ENCODE measurements at places on chromosomes 3 and 15.

- DNase-seq = no peak
- no peak overlapping the region for H3K27ac ChIP-seq
- H3K4me3 ChIP-seq = no peak overlapping the region
- no peaks in the 10 kb centered on the region for H3K27me3 ChIP-seq
- H3K36me3 ChIP-seq = no peaks in the 10 kb centered on the region
- H3K4me1 ChIP-seq = peaks cover 14% of the 10 kb centered on the region
Observed at GRCh38 chr3:89419647-89420241, 312.3 kb downstream of the EPHA3 start.

- no peaks in the 10 kb centered on the region for H3K27me3 ChIP-seq
- no peak overlapping the region for H3K27ac ChIP-seq
- peaks cover 35% of the 10 kb centered on the region for H3K4me1 ChIP-seq
- DNase-seq = no peak
- H3K4me3 ChIP-seq = no peak overlapping the region
Observed at GRCh38 chr3:107938143-107938542, 152.7 kb downstream of the CD47 start.

GRCh38 chr3:79902151-79902550 is 134.4 kb upstream of the ROBO1 start:
- H3K4me1 ChIP-seq = peaks cover 19% of the 10 kb centered on the region
- H3K36me3 ChIP-seq = no peaks in the 10 kb centered on the region
- H3K27me3 ChIP-seq = no peaks in the 10 kb centered on the region
- no peak overlapping the region for H3K4me3 ChIP-seq

GRCh38 chr15:55736756-55737155 is 6.2 kb downstream of the PRTG start:
- peak overlapping the region; percentile 1 for H3K4me3 ChIP-seq
- H3K27ac ChIP-seq = peak overlapping the region; percentile 88

DNA sequence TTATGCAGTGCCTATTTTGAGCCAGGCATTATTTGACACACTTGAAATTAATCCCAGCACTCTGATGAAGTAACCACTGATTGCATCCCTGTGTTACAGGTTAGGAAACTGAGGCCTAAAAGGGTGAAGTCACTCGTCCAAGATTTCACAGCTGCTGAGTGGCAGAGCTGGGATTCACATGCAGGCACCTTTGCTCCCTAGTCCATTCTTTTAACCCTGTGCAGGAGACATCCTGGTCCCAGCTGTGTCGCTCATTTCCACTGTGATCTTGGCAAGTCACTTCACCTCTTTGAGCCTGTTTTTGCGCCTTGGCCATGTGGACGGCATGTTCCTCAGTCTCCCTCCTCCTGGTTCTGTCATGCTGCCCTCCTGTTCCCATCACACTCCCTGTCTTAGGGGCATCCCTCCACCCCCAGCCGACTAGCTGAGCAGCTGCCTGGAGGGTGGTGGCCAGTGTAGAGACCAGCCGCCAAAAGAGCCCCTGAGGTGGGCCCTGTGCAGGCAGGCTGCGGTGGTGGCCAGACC is 70.6 kb downstream of the SMAD6 start:
- H3K27me3 ChIP-seq = no peaks in the 10 kb centered on the region
- H3K4me3 ChIP-seq = no peak overlapping the region
- peaks cover 85% of the 10 kb centered on the region for H3K4me1 ChIP-seq
- no peak for DNase-seq

- no peaks in the 10 kb centered on the region for H3K27me3 ChIP-seq
- DNase-seq = no peak
- no peaks in the 10 kb centered on the region for H3K4me1 ChIP-seq
- H3K4me3 ChIP-seq = no peak overlapping the region
- H3K36me3 ChIP-seq = no peaks in the 10 kb centered on the region
Observed at GRCh38 chr3:80213086-80213485, 445.3 kb upstream of the ROBO1 start.

DNA sequence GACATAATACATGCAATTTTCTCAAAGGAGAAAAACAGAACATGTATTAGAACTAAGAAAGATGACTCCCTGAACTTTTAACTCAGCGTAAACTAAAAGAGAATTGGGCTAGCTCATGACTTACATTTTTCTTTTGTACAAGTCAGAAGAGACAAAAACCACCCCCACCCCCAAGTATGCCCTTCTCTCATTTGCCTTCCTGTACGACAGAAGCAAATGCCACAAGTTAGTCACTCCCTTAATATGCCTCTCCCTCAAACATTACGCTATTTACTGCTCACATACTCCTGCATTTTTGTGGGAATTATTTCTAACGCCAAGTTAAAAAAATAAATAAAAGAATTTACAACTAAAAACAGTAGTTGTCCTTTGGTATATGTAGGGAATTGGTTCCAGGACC is 22.0 kb downstream of the CPEB1 start:
- H3K4me1 ChIP-seq = no peaks in the 10 kb centered on the region
- H3K27ac ChIP-seq = no peak overlapping the region
- peaks cover 27% of the 10 kb centered on the region for H3K27me3 ChIP-seq
- no peaks in the 10 kb centered on the region for H3K36me3 ChIP-seq

- H3K4me1 ChIP-seq = no peaks in the 10 kb centered on the region
- no peak overlapping the region for H3K27ac ChIP-seq
- no peak for DNase-seq
- no peaks in the 10 kb centered on the region for H3K36me3 ChIP-seq
- H3K4me3 ChIP-seq = no peak overlapping the region
- H3K27me3 ChIP-seq = no peaks in the 10 kb centered on the region
Observed at GRCh38 chr3:22777834-22778233, 425.3 kb upstream of the UBE2E2 start.

GRCh38 chr3:31124373-31124772 is 229.9 kb upstream of the GADL1 start:
- H3K4me1 ChIP-seq = peaks cover 13% of the 10 kb centered on the region
- H3K27me3 ChIP-seq = no peaks in the 10 kb centered on the region
- H3K36me3 ChIP-seq = peaks cover 7% of the 10 kb centered on the region

- no peak overlapping the region for H3K4me3 ChIP-seq
- H3K36me3 ChIP-seq = no peaks in the 10 kb centered on the region
- peaks cover 4% of the 10 kb centered on the region for H3K27me3 ChIP-seq
- H3K27ac ChIP-seq = no peak overlapping the region
Observed at GRCh38 chr3:196096382-196096953, 14.6 kb upstream of the TFRC start.

DNA sequence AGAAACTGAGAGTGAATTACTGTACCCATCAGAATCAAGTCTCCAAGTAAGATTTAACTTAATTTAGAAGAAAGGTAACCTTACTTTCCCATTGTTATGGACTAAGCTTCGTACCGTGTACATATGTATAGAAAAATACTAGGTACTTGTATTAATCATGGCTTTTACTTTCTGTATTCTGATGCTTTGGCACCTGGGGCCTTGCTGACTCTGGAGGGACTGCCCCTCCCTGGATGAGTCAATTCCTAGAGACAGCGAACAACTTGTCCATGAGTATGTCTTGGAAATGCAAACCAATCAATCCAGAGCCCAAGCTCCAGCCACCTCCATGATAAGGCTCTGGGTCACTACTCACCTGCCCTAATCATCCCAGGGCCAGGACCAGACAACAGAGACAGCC is 50.0 kb upstream of the DGKG start:
- H3K27ac ChIP-seq = no peak overlapping the region
- no peak overlapping the region for H3K4me3 ChIP-seq
- H3K36me3 ChIP-seq = no peaks in the 10 kb centered on the region
- DNase-seq = no peak

Measured in mesothelial cell of epicardium (in vitro differentiated cells).